Posterior vena cava (tissue), 2 donors: ENCODE measurements at places on chromosomes 11 and 22. TPM values are rescaled to one million over a fixed set of nuclear protein-coding genes. Genes with fewer than 3 reads are reported as not detected.

DNA sequence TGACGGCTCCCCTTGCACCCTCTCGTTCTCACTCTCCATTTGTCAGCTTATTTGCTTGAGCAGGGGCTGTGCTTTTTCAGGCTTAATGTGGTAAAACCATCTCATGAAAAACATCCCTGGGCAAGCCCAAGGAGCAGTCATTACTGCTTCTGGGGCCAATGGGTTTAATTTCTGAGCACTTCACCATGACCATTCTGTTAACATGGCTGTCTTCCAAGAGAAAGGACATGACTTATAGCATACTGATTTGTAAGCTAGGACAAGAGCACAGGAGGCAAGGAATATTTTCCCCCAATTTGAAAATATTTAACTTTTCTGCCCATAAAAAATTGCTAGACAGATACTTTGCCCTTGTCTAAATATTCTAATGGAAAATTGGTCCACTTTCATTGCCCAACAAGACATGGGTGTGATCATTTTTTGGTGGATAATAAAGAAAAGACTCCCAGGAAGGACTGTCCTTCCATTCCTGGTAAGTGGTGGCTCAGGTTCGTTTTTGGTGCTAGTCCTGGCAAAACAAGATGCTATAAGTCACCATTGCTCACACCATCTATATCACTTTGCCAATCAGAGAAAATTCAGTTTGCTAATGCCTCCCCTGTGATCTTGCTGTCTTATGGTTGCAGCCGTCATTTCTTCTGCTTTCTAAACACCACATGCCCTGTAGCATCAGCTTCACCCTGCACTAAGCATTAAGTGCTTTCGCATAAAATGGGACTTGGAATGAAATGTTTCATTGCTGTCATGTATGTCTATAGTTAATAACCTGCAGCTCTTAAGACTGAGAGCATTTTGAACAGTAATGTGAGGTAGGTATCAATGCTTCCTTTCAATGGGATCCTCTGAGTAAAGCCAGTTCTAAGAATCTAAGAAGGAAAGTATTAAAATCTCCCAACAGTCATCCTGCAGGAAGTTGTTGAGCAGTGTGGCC is 108.5 kb downstream of the DBX1 start:
- no peak for DNase-seq

DNA sequence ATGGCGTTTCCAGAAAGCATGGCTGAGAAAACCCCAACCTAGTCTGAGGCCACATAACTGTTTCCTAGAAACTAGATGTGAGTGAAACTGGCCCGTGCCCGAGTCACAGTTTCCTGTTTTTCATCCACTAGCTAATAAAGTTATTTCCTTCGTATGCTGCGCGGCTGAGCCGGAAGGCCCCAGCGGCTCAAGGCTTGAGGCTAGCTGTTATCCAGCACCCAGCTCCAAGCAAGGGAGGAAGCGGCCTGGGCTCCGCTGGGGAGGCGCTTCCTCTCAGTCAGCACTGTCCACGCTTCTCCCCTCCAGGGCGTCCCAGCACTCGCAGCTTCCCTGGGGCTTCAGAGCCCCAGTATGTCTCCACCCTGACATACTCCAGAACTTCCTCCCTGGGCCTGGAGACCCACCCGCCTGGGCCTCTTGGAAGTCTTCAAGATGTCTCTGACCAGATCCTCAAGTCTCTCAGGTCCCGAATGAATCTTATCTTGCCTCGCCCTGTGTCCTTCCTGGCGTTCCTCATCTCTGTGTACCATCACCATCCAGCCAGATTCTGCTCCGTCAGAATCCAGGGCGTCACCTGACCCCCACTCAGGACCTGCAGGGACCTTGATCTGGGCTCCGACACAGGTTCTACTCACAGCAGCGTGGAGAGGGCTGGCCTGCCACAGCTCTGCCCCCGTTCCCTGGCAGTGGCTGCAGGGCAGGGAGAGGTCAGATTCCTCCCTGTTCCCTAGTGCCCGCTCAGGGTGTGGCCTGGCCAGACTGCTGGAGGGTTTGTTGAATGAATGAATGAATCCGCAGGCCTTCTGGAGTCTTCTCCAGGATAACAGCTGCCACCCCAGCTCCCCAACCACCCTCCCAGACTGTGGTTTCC is 81.9 kb downstream of the LRRC32 start:
- DNase-seq = peak; percentile 92

The NLRP6 gene
- 0.42 TPM for total RNA-seq

GRCh38 chr11:16946477-16947282 is 67.5 kb downstream of the PLEKHA7 start:
- no peak for DNase-seq

The MMP12 gene
- total RNA-seq = not detected

GRCh38 chr11:131894615-131895544 is 524.5 kb downstream of the NTM start:
- no peak for DNase-seq

DNA sequence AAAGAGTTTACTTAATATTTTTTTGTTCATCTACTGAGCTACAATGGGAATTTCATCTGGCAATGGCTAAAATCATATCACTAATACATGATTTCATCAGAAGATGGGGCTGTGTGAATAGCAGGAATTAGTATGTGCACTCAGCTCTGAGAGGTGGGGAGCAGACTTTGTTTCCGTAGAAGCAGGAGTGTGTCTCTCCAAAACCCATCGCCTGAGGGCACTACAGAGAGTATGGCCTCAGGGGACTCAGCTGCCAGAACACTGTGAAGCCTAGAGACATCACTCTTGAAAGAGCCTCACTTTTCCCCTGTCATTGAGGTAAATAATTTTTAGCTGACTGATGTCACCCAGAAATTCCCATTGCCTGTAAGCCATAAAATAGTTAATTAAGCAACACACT is 261.4 kb upstream of the ISX start:
- DNase-seq = no peak

DNA sequence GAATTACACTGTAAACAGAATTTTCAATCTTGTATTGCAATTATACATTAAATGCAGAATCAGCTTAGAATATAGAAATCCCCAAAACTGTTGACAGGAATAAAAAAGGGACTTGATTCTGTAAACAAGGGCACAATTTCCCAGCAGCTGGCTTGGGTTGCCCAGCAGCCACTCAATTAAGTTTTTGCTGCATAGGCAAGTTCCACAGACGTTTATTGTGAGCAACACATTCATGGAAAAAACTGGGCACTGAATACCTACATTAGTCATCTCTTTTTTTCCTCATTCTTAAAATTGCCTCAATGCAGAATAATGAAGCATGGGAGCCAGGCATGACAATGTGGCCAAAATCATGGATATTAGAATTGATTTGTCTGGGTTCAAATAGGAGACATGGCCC is 421.8 kb upstream of the ANO5 start:
- DNase-seq = no peak

- no peak for DNase-seq
Measured at GRCh38 chr11:47215366-47215910, 664 bp downstream of the DDB2 start.

The KRTAP5-10 gene
- total RNA-seq = not detected

DNA sequence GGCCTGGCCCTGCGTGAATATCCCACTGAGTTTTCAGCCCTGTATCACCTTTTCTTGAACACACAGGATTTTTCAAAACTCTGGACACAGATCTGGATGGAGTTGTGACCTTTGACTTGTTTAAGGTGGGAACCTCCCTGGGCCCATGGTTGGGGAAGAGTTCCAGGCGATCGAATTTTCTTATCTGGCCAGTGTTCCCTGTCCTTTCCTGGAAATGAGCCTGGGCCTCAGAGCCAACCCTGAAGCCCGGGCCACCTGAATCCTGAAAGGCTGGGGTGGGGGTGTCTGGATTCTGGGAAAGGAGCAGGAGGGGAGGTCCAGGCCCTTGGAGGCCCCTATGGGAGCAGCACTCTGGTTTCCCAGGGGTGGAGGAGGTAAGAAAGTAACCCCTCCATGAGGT is 29.0 kb downstream of the CAPN1 start:
- no peak for DNase-seq

DNA sequence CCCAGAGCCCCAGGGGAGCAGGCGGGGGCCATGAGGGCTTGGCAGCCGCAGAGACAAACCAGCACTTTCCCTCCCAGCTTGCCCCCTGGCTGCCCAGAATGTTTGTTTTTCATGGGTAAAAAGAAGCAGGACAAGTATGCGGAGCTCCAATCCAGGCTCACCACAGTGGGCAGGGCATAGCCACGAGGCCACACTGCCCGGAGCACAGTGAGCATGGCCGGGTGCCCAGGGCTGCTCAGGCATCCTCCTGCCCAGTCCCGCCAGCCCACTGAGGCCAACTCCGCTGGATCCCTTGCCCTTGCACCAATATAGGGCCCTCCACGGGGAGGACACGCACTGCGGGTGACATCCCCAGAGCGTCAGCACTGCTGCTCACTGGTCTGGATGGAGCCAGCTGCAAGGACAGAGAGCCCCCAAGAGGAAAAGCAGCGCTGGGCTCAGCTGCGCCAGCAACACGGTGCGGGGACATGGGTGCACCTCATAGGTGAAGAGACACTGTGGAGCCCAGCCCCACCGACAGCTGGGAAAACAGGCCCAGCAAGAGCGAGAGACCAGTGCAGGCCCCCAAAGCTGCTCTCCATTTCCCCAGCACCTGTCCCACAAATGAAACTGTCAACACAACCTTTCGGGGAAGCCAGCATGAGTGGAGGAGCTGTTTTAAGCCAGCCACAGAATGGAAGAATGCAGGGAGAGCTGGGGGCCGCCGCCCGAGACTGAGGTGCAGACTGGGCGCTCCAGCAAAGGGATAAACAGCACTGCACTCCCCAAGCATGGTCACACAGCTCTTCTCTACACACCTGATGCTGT is 24.8 kb downstream of the ARVCF start:
- peak; percentile 70 for DNase-seq

- DNase-seq = peak; percentile 42
Measured at GRCh38 chr11:125413226-125413625, 82.8 kb downstream of the FEZ1 start.

DNA sequence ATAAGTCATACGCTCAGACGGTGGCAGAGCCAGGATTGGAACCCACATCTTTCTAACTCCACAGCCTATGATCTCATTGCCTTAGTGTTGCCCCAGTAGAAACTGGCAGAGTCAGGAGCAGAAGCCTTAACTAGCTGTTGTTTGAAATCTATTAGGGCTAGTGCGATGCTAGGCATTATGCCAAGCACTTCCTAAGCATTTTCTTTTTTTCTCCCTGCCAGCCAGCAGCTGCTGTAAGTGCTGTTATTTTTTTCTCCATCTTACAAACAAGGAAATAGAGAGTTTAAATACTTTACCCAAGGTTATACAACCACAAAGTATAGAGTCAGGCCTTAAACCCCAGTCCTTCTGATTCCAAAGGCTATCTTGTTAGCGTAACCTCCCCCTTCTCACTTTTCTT is 161.0 kb upstream of the SORL1-AS1 start:
- DNase-seq = no peak

The LRRC74B gene
- total RNA-seq = not detected

- DNase-seq = no peak
Measured at GRCh38 chr22:33865248-33865647, 55.0 kb downstream of the LARGE1 start.

DNA sequence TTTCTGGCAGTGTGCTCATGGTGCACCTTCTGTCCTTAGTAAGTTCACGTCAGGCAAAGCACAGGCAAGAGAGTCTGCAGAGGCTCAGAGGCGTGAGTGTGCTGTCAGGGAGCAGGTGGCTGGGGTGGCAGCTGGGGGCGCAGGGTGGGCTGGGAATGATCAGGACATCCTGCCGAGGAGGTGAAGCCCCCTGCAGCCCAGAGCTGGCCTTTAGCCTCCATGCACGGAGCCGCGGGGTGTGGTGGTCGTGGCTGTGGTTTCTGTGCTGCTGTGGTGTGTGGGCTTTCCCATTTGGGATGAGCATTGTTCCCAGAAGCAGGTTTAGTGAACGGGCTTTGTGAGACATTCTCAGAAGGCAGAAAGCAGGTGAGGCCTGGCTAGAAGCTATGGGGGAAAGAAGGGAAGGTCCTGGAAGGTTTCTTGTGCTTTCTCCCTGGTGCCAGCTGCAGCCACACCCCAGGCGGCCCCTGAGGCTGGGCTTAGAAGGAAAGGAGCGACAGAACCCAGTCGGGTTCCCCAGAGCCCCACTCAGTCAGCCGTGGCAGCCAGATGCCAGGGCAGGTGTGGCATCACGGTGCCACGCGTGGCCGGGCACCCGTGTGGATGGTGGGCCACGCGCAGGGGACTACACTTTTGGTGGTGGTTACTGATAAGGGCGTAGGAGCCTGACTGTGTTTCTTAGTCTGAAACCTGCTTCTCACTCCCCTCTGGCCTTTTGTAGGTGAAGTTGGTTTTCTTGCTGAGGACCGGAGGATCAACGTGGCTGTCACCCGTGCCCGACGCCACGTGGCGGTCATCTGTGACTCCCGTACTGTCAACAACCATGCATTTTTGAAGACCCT is 32.0 kb downstream of the IGHMBP2 start:
- no peak for DNase-seq

GRCh38 chr11:108589136-108589535 is 4.4 kb downstream of the EXPH5 start:
- no peak for DNase-seq

DNA sequence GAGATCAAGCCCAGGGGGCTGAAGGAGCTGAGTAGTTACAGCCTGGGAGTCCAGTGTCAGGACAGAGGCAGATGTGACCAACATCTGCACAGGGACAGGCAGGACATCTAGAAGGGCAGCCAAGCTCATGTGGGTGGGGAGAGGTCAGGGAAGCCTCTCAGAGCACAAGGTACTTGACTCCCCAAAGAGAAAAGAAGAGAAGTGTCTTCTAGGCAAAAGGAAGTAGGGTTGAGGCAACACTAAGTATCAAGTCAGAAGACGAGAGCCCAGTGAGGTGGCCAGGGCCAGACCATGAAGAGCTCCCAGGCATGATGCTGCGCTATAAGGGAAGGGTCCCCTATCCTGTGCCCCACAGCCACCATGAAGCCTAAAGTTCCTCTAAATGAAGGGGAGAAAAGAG is 21.5 kb downstream of the RPL27A start:
- DNase-seq = no peak

The MPPED2 gene
- 5.5 TPM for total RNA-seq

GRCh38 chr22:50425179-50425916 is 49.5 kb downstream of the SBF1 start:
- DNase-seq = no peak

GRCh38 chr11:115169251-115169650 is 335.0 kb downstream of the CADM1 start:
- DNase-seq = no peak

DNA sequence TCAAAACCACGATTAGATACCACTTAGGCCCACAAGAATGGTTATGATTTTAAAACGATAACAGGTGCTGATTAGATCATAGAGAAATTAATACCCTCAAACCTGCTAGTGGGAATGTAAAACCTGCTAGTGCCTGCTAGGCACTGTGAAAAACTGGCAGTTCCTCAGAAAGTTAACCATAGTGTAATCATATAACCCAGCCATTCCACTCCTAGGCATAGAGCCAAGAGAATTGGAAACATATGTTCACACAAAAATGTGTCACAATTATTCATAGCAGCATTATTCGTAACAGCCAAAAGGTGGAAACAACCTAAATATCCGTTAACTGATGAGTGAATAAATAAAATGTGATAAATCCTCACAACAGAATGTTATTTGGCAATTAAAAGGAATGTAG is 122.2 kb upstream of the SYN3 start:
- no peak for DNase-seq

The CCDC89 gene
- total RNA-seq = 1.3 TPM

GRCh38 chr11:36398231-36398953 is 102.3 kb downstream of the PRR5L start:
- DNase-seq = no peak

The MS4A6A gene
- total RNA-seq = 190 TPM

GRCh38 chr22:38927033-38927781 is 30.2 kb upstream of the APOBEC3A start:
- peak; percentile 90 for DNase-seq

- no peak for DNase-seq
Measured at GRCh38 chr11:4626207-4627099, 10.8 kb upstream of the OR51D1 start.
